ENCODE measurements at places on chromosomes 6 and 20.
A peak's percentile ranks its signal among the peaks of the same experiment; 100 is the strongest.

- DNase-seq: no peak
Observed at GRCh38 chr6:82836022-82836575, 229.5 kb downstream of the UBE3D start.

DNA sequence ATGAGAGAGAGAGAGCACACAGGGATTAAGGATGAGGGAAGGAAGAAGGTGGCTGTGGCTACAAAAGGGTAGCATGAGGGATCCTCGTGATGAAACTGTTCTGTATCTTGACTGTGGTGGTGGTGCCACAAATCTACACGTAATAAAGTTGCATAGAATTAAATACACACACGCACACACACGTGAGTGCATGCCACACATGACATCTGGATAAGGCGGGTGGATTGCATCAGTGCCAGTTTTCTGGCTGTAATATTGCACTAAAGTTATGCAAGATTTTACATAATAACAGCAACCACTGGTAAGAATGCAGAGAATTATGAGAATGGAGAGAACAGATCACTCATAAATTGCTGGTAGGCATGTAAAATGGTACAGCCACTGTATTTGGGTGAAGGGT is 16.9 kb upstream of the STK35 start:
- DNase-seq: peak; percentile 94

DNA sequence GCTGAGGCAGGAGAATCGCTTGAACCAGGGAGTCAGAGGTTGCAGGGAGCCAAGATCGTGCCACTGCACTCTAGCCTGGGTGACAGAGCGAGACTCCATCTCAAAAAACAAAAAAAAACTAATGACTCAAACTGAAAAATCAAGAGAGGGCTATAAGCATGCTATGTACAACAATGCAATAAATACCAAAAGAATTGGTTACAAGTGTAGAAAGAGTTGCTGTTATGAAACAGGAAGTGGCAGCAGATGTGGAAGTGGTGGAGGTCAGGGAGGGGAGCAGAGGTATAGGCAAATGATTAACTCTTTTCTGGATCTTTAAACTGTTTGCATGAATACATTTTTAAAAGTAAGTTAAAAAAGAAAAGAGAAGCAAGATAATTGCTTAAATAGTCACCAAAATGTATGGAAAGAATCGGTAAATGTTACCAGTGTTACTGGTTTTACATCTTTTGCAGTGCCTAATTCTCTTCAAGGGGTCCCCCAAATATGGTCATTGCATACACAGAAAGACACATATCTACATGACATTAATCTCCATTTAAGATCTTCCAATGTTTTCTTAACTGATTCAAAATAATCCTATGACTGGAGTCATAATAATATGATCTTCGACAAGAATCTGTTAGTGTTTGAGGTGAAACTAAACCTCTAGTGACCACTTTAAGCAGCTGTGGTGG is 15.0 kb downstream of the CALHM6 start:
- peak; percentile 92 for DNase-seq

- DNase-seq: no peak
Observed at GRCh38 chr20:63095718-63096654, 89.2 kb upstream of the BHLHE23 start.

DNA sequence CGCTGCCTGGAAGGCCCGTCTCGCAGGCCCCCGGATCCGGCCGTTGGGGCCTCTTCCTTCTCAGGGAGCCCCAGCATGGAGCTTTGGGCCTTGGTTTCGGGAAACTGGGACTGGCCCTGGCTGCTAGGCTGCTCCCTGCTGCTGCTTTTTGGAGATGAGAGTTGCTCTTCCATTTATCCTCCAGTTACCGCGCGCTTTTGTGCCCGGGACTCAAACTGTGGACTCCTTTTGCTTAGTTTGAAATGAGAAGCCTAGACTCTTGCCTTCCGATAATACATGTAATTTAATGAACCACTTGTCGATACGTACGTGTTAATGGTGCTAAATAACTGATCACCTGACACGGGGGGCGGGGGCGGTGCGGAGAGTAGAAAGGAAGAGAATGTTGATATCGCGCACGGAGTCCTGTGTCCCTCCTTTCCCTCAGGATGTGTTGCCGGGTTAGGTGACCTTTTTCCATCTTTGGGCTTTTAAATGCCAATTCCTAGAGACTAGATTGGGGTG is 968 bp downstream of the PHF3 start:
- no peak for DNase-seq

GRCh38 chr20:37506152-37506725 is 14.8 kb upstream of the NNAT start:
- DNase-seq: no peak

DNA sequence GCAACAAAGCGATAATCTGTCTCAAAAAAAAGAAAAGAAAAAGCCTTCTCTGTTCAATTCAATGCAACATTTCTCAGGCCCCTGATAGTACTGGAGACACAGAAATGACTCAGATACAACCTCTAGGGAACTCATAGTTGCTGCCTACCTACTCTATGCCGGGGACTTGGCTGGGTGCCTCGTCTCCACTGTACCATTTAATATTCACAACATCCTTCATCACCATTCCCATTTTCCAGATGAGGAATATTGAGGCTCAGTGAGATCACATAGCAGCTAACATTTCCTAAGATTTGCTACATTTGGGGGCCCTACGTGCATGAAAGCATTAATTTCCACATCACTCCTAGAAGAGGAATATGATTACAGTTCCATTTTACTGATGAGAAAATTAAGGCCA is 7.5 kb downstream of the NOL4L start:
- DNase-seq: no peak

DNA sequence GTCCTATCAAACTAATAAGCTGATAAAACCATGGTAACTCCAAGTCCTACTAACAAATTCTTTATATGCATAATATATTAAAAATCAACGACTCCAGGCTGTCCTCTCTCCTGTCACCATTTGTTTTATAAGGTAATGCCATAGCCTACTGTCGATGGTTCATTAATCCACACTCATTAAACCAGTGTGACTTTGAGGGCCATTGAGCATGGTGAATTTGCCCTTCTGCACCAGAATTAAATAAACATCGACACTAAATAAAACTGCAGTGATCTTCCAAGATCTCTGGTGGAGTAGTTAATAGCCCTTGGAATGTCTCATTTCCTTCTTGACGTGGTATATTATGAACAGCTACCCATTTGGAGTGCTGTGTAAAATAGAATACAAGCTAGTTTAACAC is 358.5 kb downstream of the CBLN4 start:
- DNase-seq: no peak

DNA sequence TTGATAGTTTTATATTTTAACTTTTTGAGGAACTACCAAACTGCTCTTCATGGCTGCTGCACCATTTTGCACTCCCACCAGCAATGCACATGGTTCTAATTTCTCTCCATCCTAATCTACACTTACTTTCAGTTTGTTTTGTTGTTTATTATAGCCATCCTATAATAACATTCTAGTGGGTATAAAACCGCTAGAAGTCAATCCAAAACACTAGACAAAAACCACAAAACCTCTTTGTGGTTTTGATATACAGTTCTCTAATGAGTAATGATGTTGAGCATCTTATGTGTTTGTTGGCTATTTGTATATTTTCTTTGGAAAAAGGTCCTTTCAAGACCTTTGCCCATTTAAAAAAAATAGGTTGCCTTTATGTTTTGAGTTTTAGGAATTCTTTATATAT is 5.6 kb downstream of the RPP21 start:
- DNase-seq: no peak

DNA sequence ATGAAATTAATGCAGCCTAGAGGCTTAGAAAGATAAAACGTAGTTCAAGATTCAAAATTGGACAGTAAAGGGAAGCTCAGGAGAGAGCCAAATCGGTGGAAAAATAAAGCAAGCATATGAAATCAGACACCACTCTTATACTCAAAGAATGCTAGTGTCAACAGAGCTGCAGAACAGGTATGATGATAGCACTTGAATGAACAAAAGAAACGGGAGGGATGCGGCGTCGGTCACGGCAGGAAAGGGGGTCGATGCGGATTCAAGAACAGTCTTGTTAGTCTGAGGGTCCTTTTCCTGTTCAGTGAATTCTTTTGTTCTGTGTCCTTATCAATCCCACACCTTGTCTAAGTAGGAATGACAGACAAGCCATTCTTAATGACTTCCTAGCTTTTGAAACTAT is 114.4 kb downstream of the FOXC1 start:
- no peak for DNase-seq

DNA sequence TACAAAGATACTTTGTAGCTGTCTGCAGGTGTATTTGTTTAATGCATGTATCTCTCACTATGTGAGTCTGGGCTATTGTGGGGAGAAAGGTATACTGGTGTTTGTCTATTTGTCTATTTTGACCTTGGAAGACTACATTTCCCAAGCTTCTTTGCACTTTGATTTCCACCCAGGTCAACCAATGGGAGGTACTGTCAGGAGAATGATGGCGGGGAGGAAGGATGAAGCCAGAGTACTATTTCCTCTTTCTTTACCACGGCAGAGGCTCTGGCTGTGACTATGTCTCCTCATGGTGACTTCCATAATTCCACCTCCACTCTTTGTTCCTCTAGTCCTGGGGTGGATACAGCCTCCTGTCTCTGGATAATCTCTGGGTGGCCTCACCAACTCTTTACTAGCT is 23.1 kb downstream of the LBP start:
- DNase-seq: peak; percentile 80

DNA sequence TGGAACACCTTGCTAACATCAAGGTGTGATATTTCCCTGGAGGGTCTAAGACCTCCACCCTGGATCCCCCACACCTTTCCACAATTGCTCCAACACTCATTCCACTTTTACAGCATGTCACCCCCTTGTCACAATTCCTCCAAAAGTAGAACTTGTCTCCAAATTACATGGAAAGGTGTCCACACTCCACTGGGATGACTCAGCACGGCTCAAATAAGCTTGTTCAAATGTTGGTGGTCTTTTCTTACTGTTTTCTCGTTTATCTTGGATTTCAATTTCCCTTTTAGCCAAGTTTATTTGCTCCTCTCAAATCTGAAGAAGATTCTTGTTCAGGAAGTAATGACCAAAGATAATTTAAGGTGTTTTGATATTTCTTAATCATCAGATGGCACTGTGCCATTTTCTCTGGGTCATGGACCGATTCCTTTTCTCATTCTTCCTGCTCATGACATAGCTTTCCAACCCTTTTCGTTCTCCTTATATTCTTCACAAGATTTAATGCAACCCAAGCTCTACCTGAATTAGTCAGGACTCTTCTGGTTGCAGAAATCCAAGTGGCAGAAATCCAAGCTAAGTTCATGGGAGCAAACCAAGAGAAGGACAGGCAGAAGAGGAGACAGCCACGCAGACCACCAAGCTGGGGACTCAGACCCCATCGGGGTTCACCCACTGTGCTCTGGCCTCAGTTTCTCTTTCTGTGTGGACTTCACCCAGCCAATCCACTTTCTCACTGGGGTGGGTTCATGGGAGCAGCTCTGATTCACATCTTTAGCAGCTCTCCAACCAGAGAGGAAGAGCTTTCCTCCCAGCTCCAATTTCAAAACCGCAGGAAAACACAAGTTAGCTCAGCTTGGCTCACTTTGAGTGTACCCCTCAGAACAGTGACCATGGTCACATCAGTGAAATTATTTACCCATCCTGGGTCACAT is 110.5 kb upstream of the CDYL start:
- no peak for DNase-seq

GRCh38 chr6:9140951-9141460 is 705.7 kb upstream of the SLC35B3 start:
- no peak for DNase-seq

GRCh38 chr6:29864037-29864810 is 36.6 kb downstream of the HLA-G start:
- DNase-seq: no peak

GRCh38 chr6:158376631-158377081 is 64.4 kb downstream of the TULP4 start:
- DNase-seq: no peak

DNA sequence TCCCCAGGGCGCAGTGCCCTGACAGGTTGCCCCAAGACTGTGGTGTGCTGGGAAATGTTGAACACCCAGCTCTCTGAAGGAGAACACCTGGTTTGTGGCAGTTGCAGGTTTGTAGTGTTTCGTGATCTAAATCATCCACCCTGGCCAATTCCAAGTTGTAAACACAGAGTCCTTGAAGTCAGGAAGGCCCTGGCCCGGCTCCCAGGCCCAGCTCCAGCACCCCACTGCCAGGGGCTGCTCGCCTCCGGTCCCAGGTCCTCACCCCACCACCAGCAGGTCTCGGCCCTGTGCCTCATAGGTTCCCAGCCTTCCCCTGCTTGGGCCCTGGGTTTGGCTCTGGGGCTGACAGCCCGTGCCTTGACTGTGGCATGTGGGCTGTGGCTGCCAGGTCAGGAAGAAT is 121.4 kb upstream of the MLN start:
- DNase-seq: no peak

GRCh38 chr6:47438481-47439347 is 38.9 kb upstream of the CD2AP start:
- DNase-seq: peak; percentile 69

GRCh38 chr6:130683761-130684517 is 143.3 kb upstream of the SMLR1 start:
- no peak for DNase-seq

DNA sequence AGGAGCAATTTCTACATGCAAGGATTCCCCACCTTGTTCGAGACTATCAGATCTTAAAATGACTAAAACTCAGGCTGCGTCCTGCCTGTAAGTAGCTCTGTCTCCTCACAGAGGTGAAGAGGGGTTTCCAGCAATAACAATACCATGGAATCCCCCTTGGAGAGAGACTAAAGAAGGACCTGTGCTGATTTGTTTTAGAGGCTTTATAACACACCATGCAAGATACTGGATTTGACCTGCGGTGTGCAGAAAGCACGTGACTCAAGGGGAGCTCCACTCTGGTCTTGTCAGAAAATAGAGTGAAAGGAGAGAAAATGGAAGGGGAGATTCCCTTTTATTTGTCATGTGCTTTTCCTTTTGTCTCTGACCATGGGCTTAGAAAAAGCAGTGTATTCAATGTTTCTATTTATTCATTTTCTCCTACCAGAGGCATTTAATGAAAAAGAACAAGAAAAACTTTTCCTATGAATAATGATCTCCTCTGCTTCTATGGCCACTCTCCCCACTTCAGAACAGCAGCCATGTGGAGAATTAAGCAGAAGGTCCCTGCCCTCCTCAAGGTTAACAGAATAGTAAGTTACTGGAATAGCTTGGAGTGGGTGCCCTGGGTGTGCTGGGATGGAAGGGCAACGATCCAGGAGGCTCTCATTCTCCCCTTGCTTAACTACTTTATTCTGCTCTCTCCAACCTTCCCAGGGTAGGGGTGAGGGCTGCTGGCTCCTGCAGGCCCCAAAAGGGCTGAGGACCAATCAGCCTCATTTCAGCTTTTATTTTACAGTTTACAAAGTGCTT is 19.2 kb upstream of the MRPS10 start:
- DNase-seq: no peak

- DNase-seq: no peak
Observed at GRCh38 chr6:57143690-57144089, 28.4 kb upstream of the BAG2 start.

Data from MV-4-11 (cell line).